ENCODE measurements at places on chromosomes 2 and 18. TPM values are rescaled to one million over a fixed set of nuclear protein-coding genes. Genes with fewer than 3 reads are reported as not detected.

Gene RBMS1
- 119 TPM for total RNA-seq

DNA sequence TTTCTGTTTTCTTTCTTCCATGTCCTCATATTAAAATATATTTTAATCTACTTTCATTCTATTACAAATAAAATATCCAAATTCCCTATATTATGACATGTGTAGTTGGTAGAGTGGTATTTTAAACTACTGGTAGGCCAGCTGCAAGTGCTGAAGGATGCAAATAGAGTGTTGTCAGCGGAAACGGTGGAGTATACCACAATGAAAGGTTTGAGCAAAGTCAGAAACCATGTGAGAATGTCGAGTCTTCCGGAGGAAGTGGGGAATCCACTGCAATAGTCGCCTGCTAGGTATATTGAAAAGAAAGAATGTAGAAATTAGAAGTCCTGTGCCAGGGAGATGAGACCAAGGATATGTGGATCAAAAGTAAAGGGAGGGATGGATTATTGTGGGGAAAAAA is 373.9 kb downstream of the DSEL start:
- H3K36me3 ChIP-seq = no peaks in the 10 kb centered on the region
- H3K27ac ChIP-seq = no peak overlapping the region
- H3K4me1 ChIP-seq = no peaks in the 10 kb centered on the region
- H3K4me3 ChIP-seq = no peak overlapping the region

- DNase-seq = no peak
- H3K4me3 ChIP-seq = no peak overlapping the region
- H3K27me3 ChIP-seq = no peaks in the 10 kb centered on the region
- H3K4me1 ChIP-seq = no peaks in the 10 kb centered on the region
Measured at GRCh38 chr2:231627384-231628120, 34.9 kb downstream of the TEX44 start.

DNA sequence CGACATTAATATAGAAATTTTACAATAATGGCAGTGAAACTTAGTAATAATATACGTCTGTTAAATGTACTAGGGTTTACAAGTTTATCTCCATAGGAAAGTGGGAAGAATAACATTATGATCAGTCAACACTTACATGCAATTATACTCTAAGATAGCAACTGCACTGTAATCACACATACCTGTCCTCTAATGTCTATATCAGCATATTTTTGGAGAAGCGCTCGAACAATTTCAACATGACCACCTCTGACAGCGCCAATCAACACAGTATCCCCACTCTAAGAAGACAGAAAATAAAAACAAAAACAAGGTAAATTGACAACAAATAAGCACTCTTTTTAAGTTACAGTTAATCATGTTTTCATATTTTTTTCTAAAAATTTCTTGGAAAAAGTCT is 37.2 kb downstream of the KIDINS220 start:
- no peak for DNase-seq
- peaks cover 7% of the 10 kb centered on the region for H3K36me3 ChIP-seq
- no peaks in the 10 kb centered on the region for H3K4me1 ChIP-seq
- H3K27me3 ChIP-seq = no peaks in the 10 kb centered on the region

- no peak overlapping the region for H3K4me3 ChIP-seq
- H3K27me3 ChIP-seq = no peaks in the 10 kb centered on the region
- DNase-seq = no peak
- no peaks in the 10 kb centered on the region for H3K36me3 ChIP-seq
- no peak overlapping the region for H3K27ac ChIP-seq
- peaks cover 8% of the 10 kb centered on the region for H3K4me1 ChIP-seq
Measured at GRCh38 chr2:12452185-12452584, 264.6 kb upstream of the TRIB2 start.

DNA sequence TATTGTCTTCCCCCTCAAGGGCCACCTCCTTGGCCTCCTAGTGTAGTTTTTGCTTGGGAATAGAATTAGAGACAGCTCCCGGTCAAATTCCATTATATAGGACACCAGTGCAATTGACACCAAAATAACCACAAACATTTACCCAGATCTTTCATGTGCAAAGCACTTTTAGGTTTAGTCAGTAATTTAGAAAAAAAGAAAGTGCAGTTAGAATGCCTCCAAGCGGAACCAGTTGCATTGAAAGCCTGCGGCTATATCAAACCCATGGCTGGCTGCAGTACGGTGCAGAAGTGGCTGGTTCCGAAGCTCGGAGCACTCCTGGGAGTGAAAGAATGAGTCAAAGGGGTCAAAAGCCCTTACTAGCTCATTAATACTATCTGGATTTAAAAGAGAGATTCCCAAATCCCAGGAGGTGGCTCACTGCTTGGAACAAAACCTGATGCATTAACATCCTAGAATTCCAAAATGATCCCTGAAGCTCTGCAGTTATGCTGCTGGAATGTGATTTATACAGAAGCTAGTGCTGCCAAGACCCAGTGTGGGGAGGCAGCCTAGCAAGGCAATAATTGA is 432.2 kb upstream of the KLHL29 start:
- no peaks in the 10 kb centered on the region for H3K36me3 ChIP-seq
- no peak overlapping the region for H3K4me3 ChIP-seq
- H3K27me3 ChIP-seq = no peaks in the 10 kb centered on the region
- DNase-seq = no peak
- H3K27ac ChIP-seq = no peak overlapping the region
- H3K4me1 ChIP-seq = no peaks in the 10 kb centered on the region
